Stimulated activated CD4-positive, alpha-beta T cell treated with anti-CD3 and anti-CD28 coated beads, Interleukin-2, amount 100 ng/mL, for 4 hours (primary cell): ENCODE measurements at places on chromosomes 5 and 9.
A peak's percentile ranks its signal among the peaks of the same experiment; 100 is the strongest.

DNA sequence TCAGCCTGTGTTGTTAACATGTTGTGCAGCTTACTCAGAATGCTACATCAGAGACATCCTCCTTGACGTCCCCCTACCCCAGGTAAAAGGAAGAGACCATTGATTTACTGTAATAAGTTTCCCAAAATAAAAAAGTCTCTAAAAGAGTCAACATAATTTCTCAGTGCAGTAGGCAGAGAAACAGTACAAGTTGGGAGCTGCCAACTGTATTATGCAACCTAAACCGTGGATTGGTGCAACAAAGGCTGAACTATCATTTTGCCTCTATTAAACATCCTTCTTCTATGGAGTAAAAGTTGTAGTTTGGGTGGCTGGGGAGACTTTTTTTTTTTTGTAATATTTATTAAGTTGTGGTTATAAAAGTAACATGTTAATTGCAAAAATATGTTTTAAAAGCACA is 208.0 kb downstream of the NR3C1 start:
- DNase-seq: no peak

DNA sequence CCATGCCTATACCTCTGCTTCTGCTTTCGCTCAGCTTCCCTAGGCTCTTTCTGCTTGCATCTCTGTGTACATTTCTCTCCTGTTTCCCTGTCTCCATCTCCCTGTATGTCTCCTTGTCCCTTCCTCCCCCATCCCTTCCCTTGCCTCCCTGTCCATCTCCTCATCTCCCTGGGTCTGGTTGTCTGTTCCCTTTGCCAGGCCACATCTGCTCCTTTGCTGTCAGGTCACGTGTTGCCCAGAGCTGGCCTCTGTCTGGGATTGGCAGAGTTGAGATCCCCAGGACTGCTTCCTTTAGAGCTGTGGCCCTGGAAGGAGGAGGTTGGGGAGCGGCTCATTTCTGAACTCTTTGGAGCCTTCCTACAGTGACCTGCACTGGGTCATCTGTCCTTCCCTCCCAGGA is 31.8 kb upstream of the PTGS1 start:
- DNase-seq: no peak

- DNase-seq: no peak
Observed at GRCh38 chr9:24095246-24095645, 269.2 kb upstream of the ELAVL2 start.

DNA sequence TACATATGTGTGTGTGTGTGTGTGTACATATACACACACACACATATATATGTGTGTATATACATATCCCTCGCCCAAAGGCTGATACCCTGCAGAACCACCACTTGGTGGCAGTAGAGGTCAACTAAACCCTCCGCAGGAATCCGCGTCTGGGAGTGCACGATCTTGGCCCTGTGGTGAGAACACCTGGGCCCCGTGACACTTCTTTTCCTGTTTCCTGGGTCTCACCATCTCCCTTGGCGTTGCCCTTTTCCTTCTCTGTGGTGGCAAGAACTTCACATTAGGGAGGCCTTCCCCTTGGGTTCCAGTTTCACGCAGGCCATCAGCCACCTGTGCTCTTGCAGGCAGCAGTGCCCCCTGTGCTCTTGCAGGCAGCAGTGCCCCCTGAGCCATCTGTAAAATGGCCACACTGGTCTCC is 8.2 kb downstream of the IL9 start:
- DNase-seq: peak; percentile 24

DNA sequence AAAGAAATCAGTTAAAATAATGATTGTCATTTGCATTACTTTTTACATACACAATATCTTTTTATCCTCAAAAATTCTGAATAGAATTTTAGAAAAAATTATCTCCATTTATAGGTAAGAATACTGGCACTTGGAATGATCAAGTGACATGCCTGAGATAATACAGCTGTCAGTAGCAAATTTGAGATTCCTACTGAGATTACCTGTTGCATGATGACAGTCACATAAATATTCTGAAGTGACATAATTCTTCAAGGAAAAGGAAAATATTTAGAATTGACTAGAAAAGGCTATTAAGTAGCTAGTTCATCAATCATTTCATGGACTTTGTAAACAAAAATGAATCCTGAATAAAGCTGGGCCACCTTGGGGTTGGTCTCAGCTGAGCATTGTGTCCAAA is 15.2 kb upstream of the ENC1 start:
- no peak for DNase-seq

- no peak for DNase-seq
Observed at GRCh38 chr5:17819783-17820182, 185.5 kb downstream of the TAF11L14 start.

DNA sequence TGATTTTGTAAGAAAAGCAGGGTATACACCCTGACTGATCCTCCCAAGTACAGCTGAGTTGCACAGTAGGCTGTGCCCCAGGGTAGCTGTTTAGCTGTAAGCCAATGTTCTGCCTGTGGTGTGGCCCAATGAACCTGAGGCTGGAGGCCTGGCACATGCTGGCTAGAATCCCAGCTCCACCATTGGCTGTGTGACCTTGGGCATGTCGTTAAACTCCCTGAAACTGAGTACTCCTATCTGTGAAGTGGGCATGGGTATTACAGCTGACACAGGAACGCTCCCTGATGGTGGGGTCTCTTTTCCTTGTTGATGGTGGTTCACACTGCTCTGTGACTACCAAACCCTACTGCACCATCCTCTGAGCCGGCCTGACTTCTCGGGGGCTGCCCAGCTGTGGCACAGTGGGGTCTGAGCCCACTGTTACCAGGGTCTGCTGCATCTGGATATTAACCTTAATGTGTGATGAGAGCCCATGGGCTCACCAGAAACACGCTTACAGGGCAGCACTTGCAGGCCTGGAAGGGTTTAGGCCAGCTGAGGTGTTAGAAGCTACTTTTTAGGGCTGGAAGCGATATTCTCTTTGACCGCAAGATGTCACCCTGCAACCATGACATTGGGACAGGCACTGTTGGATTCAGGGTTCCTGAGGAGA is 7.0 kb upstream of the GADD45G start:
- no peak for DNase-seq

DNA sequence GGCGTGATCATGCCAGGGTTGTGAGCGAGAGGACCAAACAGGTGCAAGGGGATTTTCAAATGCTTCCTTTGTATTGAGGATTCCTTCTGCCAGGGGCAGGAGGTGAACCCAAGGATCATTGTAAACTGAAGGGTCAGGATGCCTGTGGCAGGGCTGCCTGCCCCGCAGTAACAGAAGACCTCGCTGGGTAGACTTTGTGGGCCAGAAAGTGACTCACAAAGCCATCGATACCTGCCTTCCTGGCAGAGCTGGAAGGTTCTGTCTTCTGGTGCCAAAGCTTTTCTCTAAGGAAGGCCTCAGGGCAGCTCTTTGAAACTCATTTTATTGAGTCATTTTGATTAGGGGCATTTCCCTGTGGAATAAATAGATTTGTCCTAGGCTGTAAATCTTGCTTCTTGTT is 223.4 kb downstream of the ICE1 start:
- no peak for DNase-seq

- no peak for DNase-seq
Observed at GRCh38 chr5:9056046-9056445, 489.8 kb downstream of the SEMA5A start.

- DNase-seq: no peak
Observed at GRCh38 chr9:15542624-15543023, 10.2 kb upstream of the CCDC171 start.

DNA sequence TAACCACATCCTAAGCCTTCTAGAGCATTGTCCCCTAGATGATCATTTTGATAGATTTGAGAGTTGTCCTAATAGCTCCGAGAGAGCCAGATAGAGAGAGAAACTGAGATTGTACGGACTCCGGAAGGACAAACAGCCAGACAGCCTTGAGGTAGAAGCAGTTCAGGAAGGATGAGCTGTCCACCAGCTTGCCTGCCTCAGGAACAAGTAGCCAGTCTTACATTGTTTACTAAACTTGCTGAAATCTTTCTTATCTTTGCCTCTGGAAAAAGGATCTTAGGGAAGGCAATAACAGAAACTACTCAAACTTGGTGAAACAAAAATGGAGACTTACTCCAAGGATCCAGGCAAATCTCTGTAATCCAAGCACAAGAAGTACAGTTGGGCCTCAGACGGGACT is 39.0 kb upstream of the SAP30L start:
- no peak for DNase-seq

GRCh38 chr9:99134893-99135341 is 30.0 kb downstream of the TGFBR1 start:
- no peak for DNase-seq

DNA sequence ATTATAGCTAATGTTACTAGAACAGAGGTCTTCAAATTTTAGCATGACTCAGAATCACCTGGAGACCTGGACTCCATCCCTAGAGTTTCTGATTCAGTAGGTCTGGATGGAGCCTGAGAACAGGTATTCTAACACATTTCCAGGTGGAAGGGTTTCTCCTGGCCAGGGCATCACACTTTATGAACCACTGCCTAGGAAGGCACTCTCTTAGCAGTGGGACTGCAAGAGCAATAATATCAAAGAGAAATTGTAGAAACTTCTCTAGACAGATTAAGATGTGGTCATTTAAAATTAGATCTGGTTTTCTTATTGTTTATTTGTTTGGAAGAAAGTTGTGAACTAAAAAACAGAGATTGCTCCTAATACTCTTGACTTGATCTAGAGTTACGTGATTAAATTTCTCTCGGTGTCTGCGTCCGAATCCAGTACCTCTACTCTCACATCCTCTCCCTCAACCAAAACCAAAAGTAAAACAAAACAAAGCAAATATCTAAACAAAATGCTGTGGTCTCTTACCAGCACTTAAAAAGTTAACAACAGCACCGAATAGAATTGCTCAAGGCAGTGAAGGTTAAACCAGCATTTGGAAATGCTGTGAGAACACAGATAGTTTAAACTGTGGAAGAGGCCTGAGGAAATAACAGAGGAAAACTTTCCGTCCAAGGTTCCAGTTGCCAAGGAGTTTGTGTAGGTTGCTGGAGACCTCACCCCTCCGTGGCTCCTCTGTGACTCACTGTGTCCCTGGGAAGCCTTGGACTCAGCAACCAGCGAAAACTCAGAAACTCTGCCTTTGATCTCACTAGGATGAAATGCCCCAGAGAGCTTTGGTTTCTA is 193.4 kb downstream of the ARRDC3 start:
- no peak for DNase-seq

DNA sequence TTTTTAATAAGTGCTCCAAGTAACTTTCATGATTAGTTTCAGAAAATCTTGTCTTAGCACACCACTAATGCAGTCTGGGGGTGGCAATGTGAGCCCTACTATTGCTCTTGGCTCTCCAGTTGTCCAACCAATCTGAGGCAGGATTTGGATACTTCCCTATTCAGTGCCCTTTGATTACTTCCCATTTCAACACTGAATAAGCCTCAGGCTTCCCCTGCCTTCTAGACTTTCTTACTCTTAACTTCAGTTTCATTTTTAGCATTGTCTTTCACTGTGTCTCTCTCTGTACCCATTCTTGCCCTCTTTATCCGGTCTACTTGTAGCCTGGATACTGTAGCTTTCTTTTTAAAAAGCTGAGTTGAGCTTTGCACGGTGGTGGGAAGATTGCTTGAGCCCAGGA is 186.1 kb downstream of the C9orf152 start:
- no peak for DNase-seq

GRCh38 chr9:70484232-70485130 is 70.0 kb upstream of the KLF9 start:
- peak; percentile 3 for DNase-seq

- DNase-seq: no peak
Observed at GRCh38 chr5:124546643-124547042, 199.8 kb downstream of the ZNF608 start.

DNA sequence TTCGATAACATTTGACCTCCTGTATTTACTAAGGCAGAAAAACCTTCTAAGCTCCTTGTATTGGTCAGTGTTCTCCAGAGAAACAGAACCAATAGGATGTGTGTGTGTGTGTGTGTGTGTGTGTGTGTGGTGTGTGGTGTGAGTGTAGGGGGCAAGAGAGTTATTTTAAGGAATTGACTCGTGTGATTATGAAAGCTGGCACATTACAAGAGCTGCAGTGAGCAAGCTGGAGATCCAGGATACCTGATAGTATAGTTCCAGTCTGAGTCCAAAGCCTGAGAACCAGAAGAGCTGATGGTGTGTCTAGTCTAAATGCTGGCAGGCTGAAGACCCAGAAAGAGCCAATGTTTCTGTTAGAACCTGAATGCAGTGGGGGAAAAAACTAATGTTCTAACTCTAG is 21.2 kb upstream of the PIK3R1 start:
- DNase-seq: no peak

GRCh38 chr5:178538741-178539229 is 51.4 kb downstream of the COL23A1 start:
- DNase-seq: no peak

DNA sequence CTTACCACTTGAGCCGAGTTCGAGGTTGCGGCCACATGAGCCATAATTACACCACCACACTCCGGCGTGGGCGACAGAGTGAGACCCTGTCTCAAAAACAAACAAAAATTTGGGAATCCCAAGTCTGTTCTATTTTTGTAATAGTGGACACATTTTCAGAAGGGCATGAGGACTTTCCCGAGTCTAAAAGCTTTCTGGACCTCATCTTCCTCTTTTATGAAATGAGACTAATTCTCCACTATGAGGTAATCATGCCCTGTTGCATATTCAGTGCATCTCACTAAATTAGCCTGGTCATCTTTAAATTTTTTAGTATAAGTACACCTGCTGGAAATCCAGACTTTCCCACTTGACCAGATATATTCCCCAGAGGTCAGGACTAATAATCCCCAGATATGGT is 55.7 kb downstream of the GGTA1 start:
- no peak for DNase-seq

GRCh38 chr9:112112519-112112918 is 62.6 kb downstream of the SUSD1 start:
- no peak for DNase-seq

- DNase-seq: no peak
Observed at GRCh38 chr5:133229931-133230664, 178.3 kb downstream of the HSPA4 start.

- DNase-seq: no peak
Observed at GRCh38 chr5:57626703-57627102, 144.1 kb upstream of the ACTBL2 start.

DNA sequence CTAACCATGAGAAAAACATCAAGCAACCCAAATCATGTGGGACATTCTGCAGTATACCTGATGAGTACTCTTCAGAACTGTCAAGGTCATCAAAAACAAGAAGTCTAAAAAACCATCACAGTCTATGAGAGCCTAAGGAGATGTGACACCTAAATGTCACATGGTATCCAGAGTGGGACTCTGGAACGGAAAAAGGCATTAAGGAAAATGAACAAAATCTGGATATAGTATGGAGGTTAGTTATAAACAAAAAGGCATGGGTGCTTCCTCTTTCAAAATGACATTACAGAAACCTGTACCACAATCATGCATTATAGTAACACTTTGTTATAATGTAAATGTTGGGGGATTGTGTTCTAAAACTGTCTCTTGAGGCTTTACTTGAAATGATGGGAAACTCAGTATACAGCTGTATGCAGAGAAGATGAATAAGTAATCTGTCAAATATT is 47.4 kb downstream of the PRKACG start:
- DNase-seq: no peak

- DNase-seq: no peak
Observed at GRCh38 chr9:107251756-107252322, 31.2 kb upstream of the RAD23B start.

DNA sequence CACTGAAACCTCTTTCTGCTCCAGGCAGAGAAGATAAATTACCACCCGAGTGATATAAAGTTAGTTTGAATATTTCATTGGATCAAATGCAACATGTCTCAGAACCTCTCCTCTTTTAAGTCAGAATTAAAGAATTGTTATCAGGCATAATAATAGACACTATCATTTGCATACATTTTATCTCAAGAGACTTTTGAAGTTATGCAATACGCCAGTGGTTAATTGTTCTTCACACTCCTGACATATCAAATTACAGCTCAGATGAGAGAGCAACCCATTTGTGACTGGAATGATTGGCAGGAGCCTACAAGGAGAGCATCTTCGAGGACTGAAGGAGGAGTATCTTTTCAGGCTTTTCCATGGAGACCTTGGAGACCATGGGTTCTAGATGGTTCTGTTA is 452.2 kb downstream of the KDM4C start:
- DNase-seq: no peak
